DMS79 treated with DMSO at 0.1 percent for 48 hours (cell line): ENCODE measurements at places on chromosomes 5 and 9.

DNA sequence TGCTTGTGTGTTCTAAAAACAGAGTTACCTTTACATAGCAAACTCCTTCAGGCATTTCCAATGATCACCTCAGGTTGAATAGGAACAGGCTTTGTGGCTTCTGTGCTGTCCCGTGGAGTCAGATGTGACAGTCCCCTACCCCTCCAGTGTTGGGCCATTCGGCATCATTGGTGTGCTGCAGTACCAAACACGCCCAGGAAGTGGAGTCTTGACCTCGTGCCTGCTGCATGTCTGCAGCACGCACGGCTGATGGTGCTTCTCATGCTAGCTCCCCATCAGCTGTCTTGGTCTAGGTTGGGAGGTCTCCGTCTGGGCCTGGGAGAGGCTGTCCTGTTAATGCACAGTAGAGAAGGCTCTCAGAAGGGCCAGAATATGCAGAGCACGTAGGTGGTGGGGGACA is 42.5 kb upstream of the PHF2 start:
- DNase-seq = no peak

DNA sequence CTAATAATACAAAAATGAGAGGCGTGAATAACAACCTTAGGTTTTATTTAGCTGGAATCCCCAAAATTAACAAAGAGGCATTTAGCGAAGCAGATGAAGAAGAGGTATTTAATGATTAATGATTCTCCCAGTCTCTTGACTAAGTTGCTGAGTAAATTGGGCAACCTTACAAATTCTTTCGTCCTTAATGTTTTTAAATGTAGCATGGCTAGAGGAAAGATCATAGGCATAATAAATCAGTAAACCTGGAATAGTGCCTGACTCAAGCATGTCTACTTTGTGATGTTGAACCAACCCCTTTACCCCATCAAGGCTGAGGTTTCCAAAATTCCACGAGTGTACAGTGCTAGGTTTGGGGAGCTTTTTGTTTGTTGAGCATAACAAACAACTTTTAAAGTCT is 7.9 kb downstream of the BHMT start:
- DNase-seq = no peak

DNA sequence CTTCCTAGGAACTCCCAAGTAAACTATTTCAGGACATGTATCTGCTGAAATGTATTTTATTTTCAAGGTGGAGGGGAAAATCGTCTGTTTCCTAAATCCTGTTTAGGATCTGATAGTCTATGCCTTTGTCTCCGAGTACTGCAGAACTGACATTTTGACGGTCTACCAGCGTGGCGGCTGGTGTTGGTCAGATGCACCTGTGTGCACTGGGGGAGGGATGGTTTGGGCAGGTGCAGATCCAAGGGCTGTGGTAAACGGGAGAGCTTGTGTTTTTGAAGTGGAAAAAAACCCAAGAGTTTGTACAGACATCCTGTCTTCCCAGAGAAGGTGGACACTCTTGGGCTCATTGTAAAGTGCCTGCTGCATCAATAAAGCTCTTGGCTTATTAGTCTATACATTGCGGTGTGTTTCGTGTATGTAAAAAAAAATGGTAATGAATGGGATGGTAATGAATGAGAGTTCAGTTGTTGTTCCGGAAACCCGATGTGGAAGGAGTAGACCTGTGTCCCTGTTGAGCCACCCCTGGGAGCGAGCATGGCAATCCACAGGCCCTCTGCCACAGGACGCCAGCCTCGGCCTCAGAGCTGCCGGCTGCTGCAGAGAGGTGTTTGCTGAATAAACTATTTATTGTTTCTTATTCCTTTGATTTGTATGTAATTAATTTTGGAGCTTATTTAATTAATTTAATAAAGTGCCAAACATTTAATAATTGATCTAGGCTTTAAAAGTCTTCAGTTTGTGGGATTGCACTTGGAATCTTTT is 15.3 kb downstream of the ARPC5L start:
- no peak for DNase-seq

GRCh38 chr9:127123064-127123890 is 842 bp upstream of the ANGPTL2 start:
- DNase-seq = peak; percentile 81

DNA sequence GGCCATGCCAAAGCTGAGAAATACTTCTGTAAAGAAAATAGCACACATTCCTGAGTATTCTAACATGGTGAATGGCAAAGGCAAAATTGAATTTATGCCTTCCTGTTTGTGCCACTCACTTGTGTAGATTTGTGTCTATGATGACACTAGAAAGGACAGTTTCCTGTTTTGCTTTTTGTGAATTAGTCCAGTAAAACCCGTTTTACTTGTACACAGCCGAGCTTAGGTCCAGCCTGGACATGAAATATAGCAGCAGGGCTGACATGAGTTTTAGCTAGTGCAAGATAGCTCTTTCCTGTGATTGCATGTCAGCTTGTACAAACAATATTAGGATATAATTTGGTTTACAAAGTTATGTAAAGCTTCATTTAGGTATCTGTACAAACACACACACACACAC is 1891.7 kb upstream of the WWC1 start:
- DNase-seq = no peak

DNA sequence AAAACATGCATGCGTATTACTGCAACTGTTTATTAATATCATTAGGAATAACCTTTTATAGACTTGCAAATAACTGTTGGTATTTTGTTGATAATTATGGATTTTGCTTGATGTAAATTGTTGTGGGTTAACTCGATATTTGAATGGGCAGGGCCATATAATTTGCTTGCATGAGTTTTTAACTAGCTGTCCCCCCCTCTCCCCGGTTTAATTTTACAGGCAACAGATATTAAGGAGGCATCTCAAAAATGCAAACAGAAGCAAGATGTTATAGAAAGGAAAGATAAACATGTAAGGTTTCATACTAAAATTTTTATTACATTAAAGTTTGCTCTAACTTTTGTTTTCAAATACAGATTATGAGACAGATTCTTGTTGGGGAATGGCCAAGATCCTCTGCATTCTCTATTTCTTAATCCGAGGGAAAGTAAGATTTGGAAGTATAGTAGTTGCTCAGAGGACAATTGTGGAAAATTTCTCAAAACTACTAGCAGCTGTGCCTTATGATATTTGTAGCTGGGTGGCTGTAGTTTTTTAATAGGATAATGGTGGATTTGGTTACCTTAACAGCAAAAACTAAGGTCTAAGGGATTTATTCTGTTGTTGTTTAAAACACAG is 27.3 kb downstream of the SMC5 start:
- DNase-seq = no peak

DNA sequence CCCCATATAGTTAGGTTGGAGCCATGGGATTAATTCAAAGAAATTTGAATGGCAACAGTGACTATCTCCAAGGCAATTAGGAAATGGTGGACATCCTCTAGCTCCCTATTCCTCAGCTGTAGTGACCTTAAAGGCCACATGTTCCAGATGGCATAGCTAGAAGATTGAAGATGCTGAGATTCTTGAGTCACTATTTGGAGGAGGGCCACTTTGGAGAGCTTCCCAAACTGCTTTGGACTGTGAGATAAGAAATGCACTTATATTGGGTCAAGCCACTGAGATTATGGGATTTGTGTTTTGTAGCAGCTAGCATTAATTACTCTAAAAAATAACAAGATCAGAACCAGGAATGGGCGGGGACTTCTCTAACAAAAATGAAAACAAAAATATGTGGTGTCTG is 636.2 kb upstream of the CCNG1 start:
- no peak for DNase-seq

DNA sequence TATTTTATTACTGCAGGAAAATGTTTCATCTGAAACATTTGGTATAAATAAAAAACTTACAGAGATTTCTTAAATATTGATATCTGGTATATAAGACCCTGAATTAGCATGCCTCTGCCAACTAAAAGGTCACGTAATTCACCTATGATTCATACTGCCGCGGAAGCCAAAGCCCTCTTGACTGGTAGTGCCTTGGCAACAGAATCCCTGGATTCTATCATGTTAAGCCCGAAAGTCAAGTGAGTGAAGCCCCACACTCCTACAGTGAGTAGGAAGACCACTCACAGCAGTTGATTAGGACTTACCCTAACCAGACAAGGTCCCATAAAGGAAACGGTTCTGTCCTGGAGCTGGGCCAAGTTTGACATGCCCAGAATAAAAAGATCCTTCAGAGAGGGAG is 175.6 kb upstream of the NREP start:
- peak; percentile 44 for DNase-seq

DNA sequence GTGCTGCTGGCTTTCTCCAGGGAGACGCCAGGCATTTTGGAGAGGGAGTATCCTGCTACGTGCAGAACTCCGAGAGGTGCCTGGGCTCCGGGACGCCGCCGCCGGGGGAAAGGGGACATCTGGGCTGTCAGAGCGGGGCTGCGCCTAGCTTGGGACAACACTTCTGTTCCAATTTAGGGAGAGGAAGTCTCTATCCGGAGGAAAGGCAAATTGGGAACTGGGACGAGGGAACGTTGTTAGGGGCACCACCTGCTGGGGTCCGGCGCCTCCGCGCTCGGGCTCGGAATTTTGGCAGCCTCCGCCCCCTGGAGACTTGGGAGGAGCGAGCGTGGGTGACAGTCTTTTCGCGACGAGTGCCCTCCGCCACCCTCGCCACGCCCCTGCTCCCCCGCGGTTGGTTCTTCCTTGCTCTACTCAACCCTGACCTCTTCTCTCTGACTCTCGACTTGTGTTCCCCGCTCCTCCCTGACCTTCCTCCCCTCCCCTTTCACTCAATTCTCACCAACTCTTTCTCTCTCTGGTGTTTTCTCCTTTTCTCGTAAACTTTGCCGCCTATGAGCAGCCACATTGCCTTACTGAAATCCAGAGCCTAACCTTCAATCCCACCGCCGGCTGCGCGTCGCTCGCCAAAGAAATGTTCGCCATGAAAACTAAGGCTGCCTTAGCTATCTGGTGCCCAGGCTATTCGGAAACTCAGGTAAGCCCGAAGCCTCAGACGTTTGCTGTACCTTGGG is 1.6 kb downstream of the TSLP start:
- DNase-seq = peak; percentile 30

DNA sequence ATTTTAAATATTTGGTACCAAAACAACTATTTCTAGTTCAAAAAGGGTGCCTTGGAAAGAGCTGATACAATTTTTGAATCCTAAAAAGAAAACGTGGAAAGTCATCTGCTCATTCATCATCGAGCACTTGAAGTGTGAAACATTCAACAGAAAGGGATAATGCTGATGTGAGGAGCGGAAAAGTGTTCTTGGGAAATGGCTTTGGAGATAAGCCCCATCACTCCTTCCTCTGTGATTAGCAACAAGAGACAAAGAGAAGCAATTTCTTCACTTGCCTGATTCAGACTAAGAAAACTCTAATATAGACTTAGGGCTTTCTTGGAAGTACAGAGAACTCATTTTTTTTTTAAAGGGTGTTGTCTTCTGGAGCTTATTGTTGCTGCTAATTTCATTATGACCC is 74.9 kb downstream of the C9orf152 start:
- no peak for DNase-seq

DNA sequence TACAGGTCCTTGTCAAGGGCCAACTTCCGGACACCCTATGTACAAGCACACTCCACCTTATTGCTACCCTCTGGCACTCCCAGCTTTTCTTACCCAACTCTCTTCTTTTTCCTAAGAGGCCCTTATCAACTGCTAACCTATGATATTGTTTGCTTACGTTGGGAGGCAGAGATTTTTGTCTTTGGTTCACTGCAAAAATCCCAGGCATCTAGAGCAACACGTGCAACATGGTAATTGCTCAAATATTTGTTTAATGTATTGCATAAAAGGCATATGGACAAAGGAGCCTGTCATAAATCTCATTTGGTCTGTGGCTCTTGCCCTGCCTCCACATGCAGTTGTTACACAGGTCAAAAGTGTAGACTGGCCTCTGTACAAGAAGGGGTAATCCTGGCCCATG is 35.8 kb upstream of the ATP10B start:
- peak; percentile 3 for DNase-seq

- DNase-seq = no peak
Observed at GRCh38 chr9:38344566-38345324, 47.8 kb upstream of the ALDH1B1 start.

DNA sequence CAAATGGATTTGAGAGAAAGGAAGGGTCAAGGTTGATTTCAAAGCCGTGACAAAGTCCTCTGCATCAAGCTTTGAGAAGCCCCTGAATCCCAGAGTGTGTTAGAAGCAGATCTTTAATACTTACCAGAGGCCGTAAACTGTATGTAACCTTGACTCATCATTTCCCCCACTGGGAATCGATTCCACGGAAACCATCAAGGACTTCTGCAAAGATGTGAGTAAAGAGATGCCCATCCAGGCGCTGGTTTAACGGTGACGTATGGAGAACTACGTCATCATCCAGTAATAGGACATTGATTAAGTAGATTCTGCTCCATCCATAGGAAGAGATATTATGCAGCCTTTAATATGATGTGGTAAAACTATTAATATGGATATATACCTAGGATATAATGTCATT is 1.6 kb downstream of the RNF183 start:
- no peak for DNase-seq

GRCh38 chr9:131589124-131589711 is 43.9 kb downstream of the PRRT1B start:
- DNase-seq = no peak

DNA sequence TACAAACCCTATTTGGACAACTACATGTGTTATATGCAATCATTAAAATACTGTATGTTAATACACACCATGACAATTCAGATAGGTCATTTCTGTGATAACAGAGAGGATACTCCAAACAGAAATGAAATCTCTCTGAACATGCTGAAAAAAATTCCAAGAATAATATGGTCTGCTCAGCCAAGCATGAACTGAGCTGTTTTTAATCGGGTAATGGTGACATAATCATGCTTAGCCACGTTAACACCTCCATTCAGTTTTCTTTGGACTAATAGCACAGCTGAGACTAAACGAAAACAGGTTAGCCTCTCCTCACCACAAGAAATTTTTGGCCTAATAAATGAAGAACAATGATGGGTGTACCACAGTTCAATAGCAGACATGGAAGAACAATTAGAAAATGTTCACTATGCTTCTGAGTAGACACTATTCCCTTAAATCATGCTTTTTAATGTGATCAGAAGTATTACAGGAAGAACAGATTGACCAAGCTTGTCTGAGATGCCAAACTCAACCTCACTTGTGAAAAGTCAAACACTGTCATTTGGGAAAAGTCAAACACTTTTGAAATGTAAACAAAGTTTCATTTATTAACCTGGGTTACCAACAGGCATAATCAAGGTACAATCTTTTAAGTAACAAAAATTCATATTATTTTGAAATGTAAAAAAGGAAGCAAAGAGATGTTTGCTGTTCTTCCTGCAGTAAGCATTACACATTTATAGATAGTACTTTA is 19.4 kb downstream of the RAB14 start:
- DNase-seq = no peak

GRCh38 chr9:80426992-80427391 is 855.2 kb downstream of the TLE4 start:
- DNase-seq = no peak

DNA sequence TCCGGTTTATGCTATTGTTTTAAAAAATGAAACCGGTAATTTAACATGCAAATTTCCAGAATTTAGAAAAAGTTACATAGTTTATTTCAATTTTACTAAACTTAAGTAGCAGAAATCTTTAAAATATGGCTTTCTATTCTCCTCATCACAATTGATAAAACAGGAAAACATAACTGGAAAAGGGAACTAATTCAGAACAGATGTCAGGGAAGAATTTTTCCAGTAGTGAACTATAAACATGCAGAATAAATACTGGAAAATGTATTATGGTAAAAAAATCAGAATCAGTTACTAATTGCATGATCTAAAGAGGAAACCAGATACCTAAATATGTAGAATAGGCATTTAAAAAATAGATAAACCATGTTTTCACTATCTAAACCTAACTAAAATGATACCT is 7.3 kb upstream of the NR4A3 start:
- DNase-seq = no peak
